ENCODE measurements at places on chromosomes 2 and 18.

- no peak for DNase-seq
Observed at GRCh38 chr18:74996055-74996454, 212.9 kb downstream of the PTGR3 start.

- DNase-seq = no peak
Observed at GRCh38 chr18:23816740-23817139, 127.5 kb downstream of the LAMA3 start.

- no peak for DNase-seq
Observed at GRCh38 chr18:59021500-59021899, 118.2 kb upstream of the SEC11C start.

DNA sequence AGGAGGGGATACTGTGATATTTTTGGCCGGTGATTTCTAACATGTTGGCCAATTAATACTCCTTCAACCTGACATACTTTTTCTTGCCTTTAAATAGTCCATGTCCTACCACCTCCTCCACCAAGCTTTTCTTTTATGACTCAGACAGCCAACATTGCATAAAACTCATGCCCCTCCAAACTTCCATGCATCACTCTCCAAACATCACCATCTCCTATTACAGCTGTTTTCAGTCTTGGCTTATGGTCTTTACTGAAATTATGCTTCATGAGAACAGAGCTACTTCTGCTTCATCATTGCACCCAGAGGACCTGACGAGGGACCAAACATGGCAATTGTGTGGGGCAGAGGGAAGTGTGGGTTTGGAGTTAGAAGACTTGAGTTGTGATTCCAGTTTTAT lies 305.4 kb downstream of the LPIN1 start:
- DNase-seq = no peak

- DNase-seq = no peak
Observed at GRCh38 chr2:189633392-189633811, 27.9 kb upstream of the ASNSD1 start.

DNA sequence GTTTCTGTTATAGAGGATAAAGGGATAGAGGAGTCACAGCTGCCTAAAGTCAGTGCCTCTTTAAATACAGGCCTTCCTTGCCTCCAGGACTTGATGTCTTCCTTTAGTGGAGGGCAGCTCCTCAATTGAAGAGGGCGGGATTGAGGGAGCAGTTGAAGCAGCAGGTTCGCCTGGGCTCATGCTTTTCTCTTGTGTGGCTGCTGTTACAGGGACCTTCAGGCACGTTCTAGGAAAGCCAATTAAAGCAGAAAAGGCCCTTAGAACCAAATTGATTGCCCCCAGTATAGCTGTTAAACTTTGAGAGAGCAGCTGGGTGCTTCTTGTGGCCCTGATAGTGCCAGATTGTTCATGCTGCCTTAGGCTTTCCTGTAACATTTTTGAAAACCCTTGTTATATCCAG lies 42.0 kb upstream of the LTBP1 start:
- no peak for DNase-seq

- no peak for DNase-seq
Observed at GRCh38 chr2:191539068-191539467, 138.9 kb upstream of the NABP1 start.

DNA sequence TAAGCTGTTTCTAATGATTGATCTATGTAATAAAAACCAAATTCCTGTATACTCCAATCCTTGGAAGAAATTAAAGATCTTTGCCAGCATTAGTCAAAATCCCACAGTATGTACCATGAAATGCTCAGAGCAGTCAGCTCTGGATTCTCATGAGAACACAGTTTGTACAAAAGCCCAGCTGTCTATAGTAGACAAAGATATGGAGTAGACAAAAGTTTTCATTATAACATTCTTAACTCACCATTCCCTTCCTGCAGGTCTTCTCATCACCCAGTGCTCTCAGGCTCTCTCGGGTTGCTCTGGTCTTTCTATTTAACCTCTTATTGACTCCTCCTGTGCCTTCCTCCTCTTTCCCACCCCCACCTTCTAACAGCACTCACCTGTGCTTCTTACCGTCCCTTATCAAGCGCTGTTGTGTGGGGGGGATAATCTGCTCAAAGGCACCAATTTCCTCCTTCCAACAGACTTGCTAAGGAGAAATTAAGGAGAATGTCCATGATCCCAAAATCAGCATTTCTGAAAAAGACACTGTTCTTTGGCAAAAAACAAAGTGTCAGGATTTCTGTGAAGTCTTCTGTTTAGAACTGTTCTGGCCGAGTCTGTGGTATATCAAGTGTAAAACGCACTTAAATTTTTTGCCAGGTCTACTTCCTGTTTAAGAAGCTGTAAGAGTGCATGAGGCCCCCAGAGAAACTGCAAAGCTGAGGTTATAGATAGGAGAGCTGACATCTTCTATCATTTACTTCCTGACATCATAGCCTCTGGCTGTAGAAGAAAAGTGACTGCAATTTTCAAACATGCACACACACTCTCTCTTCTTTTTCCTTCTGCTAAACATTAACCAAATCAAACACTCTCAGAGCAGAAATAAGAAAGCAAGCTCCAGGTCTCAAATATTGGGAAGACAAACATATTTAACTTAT lies 144.1 kb downstream of the EVA1A start:
- no peak for DNase-seq

- DNase-seq = peak; percentile 46
Observed at GRCh38 chr2:174013315-174013751, 48.2 kb upstream of the SP3 start.
